ENCODE measurements at places on chromosomes 4 and X.

DNA sequence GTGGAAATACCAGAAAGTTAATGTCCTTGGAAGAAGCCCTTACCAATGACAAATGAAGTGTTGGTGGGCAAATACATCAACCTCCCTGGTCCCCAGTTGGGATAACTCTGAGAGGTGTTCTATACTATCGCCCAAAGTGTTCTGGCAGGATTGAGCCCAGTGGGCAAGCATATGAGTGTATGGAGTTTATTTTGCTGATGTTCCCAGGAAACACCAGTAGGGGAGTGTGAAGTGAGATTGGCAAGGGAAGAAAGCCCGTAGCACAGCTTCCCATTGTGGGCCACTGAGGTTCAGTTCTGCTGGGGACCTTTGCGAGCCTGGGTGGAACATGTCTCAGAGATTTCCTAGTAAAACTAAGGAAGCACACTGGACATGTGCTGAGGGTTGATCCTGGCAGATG is 65.1 kb downstream of the ARHGAP6 start:
- DNase-seq, result no peak

- DNase-seq, result no peak
These were observed 59.6 kb downstream of the RPS3A start for GRCh38 chr4:151158979-151159378.

DNA sequence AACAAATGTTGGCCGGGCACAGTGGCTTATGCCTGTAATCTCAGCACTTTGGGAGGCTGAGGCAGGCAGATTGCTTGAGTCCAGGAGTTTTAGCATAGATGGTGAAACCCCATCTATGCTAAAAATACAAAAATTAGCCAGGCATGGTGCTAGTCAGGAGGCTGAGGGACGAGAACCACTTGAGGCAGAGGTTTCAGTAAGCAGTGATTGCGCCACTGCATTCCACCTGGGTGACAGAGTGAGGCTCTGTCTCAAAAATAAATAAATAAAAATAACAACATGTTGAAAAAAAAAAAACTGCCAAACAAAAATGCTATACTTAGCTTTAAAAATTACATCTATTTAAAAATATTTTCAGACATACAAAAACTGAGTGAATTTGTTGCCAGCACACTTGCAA is 374.2 kb upstream of the SMIM31 start:
- no peak for DNase-seq

- DNase-seq, result no peak
These were observed 637.5 kb upstream of the SLIT2 start for GRCh38 chr4:19614171-19614570.

DNA sequence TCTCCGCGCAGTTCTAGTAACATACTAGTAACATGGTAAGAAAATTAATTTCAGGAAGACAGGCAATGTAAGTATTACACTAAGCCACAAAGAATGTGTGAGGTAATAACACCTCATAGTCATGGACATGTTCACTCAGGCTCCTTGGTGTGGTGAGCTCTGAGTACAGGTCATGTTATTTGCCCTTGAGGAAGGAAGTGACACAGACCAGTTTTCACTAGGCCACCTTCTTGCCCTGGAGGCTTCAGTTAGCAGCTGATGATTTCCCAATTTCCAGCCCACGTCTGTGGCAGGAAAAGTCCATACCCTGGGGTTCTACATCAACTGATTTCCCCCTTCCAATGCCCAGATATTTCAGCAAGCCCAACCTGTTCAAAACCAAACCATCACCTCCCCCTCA is 6.7 kb downstream of the APOO start:
- DNase-seq, result no peak

DNA sequence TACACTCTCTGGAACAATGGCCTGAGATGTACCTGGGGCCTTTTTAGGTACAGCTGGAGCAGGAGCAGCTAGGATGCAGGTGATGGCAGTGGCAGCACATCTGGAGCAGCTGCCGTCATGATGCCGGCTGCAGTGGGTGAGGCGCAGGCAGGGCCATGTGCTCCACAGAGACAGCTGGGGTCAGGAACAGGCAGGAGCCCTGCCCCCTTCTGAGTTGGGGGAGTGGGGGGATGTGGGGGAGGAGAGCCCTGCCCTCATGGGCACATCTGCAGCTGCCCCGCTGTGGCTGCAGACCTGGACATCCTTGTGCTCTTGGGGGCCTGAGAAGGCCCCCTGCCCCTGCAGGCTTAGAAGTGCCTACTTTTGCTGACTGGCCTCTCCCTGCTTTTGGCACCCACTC is 352.8 kb upstream of the PABPC5 start:
- DNase-seq, result no peak

DNA sequence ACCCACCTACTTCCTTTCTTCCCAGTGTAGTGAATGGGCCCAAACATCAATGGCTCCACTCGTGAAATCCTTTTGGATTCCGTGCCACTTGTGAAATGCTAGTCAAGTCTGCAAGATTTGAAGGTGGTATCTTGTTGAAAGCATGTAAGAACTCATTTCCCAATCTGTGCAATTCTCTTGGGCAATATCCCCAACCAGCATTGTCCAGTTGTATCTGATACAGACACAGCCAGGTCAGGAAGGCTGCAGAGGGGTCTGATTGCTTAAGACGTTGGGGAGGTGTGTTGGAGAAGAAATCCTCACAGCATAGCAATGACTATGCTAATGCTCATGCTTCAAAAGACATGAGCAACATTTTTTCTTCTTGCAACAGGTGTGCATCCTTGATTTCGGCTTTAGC is 164.8 kb downstream of the VEGFC start:
- no peak for DNase-seq

DNA sequence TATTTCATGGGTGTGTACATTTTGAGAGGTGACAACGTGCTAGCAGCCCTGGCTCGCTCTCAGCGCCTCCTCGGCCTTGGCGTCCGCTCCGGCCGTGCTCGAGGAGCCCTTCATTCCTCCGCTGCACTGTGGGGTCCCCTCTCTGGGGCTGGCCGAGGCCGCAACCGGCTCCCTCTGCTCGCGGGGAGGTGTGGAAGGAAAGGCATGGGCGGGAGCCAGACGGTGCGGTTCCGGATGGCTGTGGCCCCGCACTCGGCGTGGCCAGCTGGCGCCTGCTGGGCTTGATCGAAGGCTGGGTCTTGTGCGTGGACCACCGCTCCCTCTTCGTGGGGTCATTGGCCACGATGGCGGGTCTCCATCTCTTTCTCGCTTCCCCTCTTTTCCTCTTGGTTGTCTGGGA is 17.2 kb upstream of the SFRP2 start:
- no peak for DNase-seq

DNA sequence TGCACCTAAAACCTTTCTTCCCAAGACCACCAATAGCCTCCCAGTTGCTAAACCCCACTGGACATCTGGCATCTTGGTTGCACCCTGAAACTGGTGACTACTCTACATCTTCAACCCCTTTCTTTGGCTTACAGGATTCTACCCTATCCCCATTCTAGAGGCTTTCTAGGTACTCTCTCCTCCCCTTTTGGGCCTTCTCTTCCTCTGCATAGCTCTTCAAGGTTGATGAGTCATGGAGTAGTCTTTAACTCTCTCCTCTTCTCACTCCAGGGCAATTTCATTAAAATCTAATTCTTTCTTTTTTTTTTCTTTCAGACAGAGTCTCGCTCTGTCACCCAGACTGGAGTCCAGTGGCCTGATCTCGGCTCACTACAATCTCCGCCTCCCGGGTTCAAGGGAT is 16.8 kb downstream of the APOO start:
- DNase-seq, result no peak

DNA sequence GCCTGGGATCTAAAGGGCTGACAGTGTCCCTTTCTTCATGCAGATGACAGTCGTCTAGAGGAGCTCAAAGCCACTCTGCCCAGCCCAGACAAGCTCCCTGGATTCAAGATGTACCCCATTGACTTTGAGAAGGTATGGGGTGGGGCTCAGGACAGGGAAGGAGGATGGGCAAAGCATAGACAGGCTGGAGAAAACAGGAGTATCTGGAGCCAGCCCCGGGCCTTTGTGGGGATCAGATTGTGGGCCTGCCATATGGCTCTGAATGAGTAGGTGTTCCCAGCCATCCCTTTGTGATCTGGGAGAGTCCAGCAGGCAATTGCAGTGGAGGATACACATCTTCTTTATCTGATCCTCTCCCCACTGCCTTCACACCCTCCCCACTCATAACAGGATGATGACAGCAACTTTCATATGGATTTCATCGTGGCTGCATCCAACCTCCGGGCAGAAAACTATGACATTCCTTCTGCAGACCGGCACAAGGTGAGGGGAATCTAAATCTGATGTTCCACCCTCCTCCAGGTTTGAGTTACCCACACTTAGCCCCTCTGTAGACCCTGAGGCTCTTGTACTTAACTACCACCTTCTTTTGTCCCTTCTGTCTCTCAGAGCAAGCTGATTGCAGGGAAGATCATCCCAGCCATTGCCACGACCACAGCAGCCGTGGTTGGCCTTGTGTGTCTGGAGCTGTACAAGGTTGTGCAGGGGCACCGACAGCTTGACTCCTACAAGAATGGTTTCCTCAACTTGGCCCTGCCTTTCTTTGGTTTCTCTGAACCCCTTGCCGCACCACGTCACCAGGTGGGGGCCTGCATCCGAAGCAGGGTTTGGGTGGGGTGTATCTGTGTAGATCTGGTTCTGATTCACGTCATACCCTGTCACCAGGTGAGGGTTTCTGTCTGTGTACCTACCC is 5.8 kb upstream of the CDK16 start:
- no peak for DNase-seq

GRCh38 chrX:118621081-118621759 is 106.2 kb upstream of the IL13RA1 start:
- no peak for DNase-seq

- no peak for DNase-seq
These were observed 136.7 kb downstream of the GPR143 start for GRCh38 chrX:9628779-9629493.

DNA sequence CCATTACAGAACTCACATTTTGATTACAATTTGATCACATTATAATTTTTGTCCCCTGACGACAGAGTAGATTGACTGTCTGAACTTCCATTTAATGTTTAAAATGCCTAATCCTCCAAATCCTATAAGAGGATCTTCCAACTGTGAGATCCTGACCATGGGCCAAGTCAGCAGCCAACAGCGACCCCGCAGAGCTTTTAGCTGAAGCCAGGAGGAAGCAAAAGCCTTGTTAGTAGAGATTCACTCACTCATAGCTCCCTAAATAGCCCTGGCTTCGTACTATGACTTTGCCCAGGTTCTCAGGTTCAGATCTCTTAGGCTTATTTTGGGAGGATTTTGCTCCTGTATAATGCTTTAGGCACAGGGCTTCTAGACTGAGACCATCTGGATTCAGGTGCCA is 413.1 kb downstream of the NKX6-1 start:
- DNase-seq, result no peak
